ENCODE measurements at places on chromosomes 5 and 9.

- DNase-seq = no peak
Observed at GRCh38 chr5:166582416-166582815, 1709.0 kb upstream of the WWC1 start.

GRCh38 chr5:43096916-43097315, 23.8 kb upstream of the ZNF131 start:
- DNase-seq = no peak

- DNase-seq = peak; percentile 55
Observed at GRCh38 chr5:123124859-123125595, 36.0 kb downstream of the PRDM6 start.

- no peak for DNase-seq
Observed at GRCh38 chr9:104658496-104659195, 35.7 kb upstream of the OR13D1 start.

DNA sequence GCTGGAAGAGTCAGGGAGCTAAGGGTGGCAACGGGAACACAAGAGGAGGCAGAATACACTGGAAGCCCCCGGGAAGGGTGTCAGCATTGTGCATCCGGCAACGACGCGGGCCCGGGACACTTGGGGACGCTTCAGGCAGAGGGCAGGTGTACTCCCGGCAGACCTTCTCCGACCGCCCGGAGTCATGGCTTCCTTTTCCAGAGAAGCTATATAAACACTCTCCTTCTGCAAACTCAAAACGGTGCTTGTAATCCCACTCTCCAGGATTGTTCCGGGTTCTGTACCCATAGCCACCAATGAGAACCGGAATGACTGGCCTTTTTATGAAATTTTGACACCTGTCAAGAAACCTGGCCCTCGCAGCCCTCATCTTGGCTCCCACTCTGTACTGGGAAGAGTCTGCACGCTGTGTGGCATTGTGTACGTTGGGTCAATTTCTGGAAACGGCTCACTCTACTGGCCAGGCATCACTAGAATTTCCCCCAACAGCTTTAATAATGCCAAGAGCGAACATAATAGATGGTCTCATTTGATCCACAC, 462 bp upstream of the MCC start:
- DNase-seq = no peak

GRCh38 chr9:91736898-91737601, 213.0 kb downstream of the ROR2 start:
- no peak for DNase-seq

DNA sequence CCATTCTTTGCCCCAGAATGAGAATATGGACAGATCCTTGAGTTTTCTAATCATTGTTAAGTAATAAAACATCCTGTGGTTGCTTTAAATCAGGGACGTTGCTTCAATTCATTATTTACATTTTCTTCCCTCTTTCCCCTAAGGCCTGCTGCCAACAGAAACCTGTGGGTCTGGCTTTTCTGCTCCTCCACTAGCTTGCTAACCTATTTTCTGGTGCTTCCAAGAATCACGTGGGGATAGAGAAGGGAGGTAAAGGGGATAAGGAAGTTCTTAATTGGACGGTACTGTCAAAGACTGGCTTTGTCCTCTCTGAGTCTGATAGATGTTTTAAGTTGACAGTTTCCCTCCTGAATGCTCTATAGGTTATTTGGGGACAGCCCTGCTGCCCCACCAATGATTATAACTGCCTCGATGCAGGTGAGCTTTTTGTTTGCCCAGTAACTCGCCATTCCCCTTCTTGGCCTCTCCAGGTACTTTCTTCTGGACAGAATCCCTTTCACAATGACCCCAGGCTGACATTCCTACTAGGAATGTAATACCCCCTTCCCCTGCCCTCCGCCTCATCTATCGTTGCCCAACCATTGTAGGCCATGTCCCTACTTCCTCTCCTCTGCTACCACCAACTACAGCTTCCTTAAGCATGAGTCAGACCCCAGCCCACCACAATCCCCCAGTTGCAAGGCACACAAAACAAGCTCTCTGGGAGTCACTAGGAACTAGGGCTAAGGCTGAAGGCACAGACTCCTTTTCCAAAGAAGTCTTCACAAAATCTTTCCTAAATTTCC, 19.9 kb upstream of the CPEB4 start:
- no peak for DNase-seq

GRCh38 chr9:33139421-33140228, 27.5 kb downstream of the B4GALT1 start:
- DNase-seq = no peak

- DNase-seq = no peak
Observed at GRCh38 chr9:34862836-34863235, 95.2 kb upstream of the PHF24 start.

DNA sequence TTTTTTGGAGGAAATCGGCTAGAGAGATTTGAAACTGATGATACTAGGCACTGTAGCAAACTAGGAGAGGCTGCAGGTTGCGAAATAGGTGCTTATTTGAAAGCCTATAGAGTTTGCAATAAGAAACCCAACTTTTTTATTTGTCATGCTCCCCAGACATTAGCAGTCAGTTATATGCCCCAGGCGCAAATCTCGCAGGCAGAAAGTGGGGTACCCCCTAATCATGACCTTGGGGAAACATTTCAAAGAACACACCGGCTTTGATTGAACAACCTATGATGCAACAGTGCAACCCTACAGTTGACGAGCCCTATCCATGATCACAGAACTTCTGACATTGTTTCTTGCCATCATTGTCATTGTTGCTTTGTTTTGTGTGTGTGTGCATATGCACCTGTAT, 510.5 kb downstream of the RAB3C start:
- DNase-seq = no peak

DNA sequence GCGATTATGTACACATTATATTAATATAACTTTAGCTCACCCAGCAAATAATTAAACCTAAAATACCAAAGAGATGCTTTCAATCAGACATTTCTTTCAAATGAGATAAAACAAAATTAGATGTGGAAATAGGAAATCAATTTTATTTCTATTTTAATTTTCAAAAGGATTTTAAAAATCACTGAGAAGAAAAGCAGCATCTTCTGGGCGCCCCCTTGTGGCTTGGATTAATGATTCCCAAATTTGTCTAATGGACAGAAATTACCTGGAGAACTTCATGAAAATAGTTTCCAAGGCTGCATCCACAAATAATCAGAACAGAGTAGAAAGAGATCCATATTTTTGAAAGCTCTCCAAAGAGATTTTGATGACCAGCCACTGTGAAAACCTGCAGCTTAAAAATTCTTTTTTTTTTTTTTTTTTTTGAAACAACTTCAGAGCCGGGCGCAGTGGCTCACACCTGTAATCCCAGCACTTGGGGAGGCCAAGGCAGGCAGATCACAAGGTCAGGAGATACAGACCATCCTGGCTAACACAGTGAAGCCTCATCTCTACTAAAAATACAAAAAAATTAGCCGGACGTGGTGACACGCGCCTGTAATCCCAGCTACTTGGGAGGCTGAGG, 50.9 kb upstream of the CEMIP2 start:
- DNase-seq = peak; percentile 8
